ENCODE measurements at places on chromosomes 3 and 15. TPM values are rescaled to one million over a fixed set of nuclear protein-coding genes. Genes with fewer than 3 reads are reported as not detected.

Gene STRA6
- total RNA-seq = not detected

Gene MORC1
- 0.11 TPM for total RNA-seq

Gene SMCO1
- not detected for total RNA-seq

- no peak for ATAC-seq
These were observed 232.6 kb upstream of the LRTM1 start for GRCh38 chr3:55160241-55160983.

DNA sequence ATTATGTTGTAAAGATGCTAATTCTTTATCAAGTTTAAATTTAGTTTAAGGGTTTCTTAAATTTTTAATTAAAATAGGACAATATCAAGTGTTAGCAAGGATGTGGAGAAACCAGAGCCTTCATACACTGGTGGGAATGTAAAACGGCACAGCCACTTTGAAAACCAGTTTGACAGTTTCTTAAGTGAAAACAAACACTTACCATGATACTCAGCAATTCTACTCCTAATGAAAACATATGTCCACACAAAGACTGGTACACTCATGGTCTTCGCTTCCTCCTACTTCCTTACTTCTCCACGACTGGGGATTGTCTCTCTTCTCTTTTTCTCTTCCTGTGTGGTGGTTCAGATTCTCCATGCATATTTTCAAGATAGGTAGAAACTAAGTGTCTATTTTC lies 9.2 kb downstream of the SKIC8 start:
- ATAC-seq = no peak

DNA sequence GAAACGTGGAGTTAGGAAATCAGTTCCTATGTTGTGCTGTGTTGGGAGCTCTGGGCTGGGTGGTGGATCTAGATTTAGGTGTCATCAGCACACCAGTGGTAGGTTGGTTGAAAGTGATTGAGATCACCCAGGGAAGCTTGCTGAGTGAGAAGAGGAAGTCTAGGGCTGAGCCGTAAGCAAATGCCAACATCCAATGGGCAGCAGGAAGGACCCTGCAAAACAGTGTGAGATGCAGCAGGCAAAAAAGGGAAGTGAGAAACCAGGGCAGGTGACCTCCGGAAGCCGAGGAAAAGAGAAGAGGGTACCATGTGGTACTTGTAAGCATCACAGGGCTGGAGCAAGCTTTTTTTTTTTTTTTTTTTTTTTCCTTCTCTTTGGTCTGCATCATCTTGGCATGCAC lies 15.9 kb upstream of the COPG1 start:
- no peak for ATAC-seq

DNA sequence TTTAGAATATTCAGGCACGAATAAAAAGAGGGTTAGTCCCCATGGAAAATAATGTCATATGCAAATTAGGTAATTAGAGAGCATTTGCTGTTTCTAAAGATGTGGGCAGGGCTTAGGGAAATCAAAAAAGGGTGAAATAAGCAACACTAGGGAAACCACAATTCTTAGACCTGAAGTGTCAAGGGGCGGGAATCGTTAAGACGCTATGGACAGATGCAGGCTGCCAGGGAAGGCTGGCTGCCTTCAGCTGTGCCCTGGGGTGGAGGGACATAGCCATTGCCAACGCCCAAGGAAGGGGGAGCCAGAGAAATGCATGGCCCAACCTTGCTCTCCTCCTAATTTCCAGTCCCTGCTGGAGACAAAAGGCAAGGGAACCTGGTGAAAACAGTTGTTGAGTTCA lies 141.7 kb upstream of the PROK2 start:
- ATAC-seq = no peak
